ENCODE measurements at places on chromosomes 2 and 18.

DNA sequence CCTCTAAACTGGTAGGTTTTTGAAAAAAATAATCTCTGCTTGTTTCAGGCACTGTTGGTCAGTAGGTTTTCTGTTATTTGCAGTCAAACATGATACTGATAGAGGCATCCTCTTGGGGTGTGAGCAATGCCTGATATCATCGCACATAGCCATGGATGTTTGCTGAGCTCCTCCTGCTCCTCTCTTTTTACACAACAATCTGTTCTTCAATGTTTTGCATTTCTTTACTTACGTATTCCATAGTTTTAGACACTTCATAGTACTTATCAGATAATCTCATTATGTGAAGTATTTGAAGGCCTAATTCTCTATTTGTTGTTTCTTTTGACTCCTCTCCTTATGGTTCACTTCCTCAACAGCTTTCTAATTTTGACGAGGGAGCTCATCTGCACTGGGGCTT, 23.0 kb upstream of the HS6ST1 start:
- no peak for DNase-seq

DNA sequence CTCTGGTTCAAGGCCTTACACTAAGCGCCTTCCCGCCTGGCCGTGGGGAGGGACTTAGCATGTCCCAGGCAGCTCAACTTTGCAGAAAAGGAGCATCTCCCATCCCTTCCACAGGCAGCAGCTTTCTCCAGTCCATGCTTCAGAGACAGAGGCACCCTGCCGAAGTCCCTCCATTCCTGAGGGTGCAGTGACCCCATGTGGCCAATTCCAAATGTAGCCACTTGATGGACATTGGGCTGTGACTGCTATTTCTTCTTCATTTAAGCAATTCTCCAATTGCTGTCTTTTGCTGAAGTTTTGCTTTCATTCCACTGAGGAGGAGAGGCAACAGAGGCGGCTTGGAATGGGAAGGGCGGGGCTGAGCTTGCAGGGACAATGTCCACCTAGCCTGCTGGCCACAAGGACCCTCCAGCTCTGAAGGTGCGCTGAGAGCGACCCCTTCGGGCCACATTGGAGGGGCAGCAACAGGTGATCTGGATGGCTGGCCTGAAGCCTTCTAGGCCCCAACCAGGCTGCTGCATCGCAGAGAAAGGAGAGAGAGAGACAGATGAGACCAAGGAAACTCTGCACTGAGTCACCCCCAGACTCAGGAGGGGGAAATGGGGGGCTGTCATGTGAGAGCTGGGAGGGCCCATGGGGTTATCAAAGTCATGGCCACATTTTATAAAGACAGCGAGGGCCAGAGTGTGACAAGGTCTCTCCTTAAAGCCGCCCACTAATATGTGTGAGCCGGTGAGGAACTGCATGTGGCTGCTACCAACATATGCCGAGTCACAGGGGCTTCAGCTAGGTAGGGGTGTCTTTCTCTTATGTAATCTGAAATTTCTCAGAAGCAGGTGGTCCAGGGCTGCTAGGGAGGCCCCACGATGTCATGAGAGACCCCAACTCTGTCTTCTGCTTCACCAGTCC, 61.3 kb downstream of the LONRF2 start:
- peak; percentile 81 for DNase-seq

- DNase-seq = no peak
Observed at GRCh38 chr2:132549935-132550670, 119.9 kb downstream of the LYPD1 start.

DNA sequence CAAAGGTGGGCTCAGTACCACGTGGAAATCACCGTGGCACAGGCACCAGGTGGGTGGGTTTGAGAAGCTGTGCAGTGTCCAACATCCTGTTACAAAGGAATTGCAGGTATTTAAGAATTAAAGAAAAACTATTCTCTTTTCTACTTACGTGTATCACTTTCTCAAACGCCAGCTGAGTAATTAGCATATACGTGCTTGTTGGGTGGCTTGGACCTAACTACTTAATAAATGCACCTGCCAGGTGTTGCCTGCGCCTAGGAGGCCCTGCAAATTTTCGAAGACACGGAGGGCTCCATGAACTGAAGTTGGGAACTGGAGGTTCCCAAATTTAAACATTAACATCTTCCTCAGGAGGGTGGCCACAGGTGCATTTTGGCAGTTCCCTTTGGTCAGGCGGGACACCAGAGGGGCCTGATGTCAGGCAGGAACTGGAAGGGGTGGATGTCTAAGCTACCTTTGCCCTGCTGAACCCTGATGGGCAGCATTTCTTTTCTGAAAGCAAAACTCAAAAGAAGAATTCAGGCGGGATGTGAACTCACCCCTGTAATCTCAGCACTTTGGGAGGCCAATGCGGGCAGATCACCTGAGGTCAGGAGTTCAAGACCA, 84.8 kb downstream of the HS6ST1 start:
- DNase-seq = no peak

- no peak for DNase-seq
Observed at GRCh38 chr2:1612391-1613077, 131.8 kb downstream of the PXDN start.

All from muscle of arm (tissue), 14 donors.